ENCODE measurements at places on chromosomes 11 and 22. TPM values are rescaled to one million over a fixed set of nuclear protein-coding genes. Genes with fewer than 3 reads are reported as not detected.

Gene GGTLC2
- not detected for total RNA-seq

Gene MS4A3
- total RNA-seq = not detected

Gene FGF4
- total RNA-seq = 0.37 TPM

Gene TESMIN
- total RNA-seq = 3.8 TPM

Gene ARVCF
- 119 TPM for total RNA-seq

Gene MMP7
- not detected for total RNA-seq

Gene SLC5A12
- total RNA-seq = 0.66 TPM

Gene LTBP3
- total RNA-seq = 2.5 TPM

Gene GLB1L3
- 0.83 TPM for total RNA-seq

Gene LMNTD2
- 2.3 TPM for total RNA-seq

Gene KCNK7
- total RNA-seq = 0.69 TPM

Gene ZP1
- not detected for total RNA-seq

Gene ZNF214
- total RNA-seq = 1.8 TPM

Gene LGALS12
- not detected for total RNA-seq

Gene IGF2
- total RNA-seq = 21.5 TPM

Gene SEZ6L
- 109 TPM for total RNA-seq

Gene PLAAT5
- 11.2 TPM for total RNA-seq

Gene NDUFS8
- 136 TPM for total RNA-seq

Gene NOX4
- total RNA-seq = 1.9 TPM

Gene FAT3
- total RNA-seq = 80.6 TPM

Gene EMID1
- 0.76 TPM for total RNA-seq

Gene NFAM1
- 0.91 TPM for total RNA-seq

Gene CNGA4
- total RNA-seq = not detected

Gene SCGB1D2
- not detected for total RNA-seq

Gene CRYBB3
- total RNA-seq = not detected

Gene TMPRSS6
- 0.12 TPM for total RNA-seq

Gene C22orf31
- total RNA-seq = not detected

Gene PRG2
- total RNA-seq = not detected

Gene LARGE1
- 81.2 TPM for total RNA-seq

Gene C11orf87
- total RNA-seq = 0.27 TPM

Gene NXPE4
- total RNA-seq = not detected

Gene CALCA
- total RNA-seq = not detected

Data from glutamatergic neuron (in vitro differentiated cells).